HFFc6 (cell line): ENCODE measurements at places on chromosomes 7 and 10.

GRCh38 chr7:28621369-28621841 is 209.1 kb downstream of the CREB5 start:
- DNase-seq: no peak

- no peak for DNase-seq
These were observed 312.1 kb upstream of the MEOX2 start for GRCh38 chr7:15998617-15999016.

DNA sequence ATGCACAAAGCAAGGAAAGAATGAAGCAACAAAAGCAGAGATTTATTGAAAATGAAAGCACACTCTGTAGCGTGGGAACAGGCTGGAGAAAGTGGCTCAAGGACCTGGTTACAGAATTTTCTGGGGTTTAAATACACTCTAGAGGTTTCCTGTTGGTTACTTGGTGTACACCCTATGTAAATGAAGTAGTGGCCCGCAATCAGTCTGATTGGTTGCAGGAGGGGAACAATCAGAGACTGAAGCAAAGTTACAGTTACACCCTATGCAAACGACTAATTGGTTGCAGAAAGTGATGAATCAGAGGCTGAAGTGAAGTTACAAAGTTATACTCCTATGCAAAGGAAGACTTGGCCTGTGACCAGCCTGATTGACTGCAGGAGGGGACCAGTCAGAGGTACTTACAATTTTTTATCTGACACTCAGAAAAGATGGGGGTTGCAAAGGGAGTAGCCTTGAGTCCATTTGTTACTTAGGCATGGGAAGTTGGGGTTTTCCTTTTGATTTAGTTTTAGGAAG is 3.6 kb upstream of the MTPN start:
- peak; percentile 47 for DNase-seq

GRCh38 chr10:5506246-5506645 is 6.9 kb upstream of the CALML5 start:
- DNase-seq: no peak

DNA sequence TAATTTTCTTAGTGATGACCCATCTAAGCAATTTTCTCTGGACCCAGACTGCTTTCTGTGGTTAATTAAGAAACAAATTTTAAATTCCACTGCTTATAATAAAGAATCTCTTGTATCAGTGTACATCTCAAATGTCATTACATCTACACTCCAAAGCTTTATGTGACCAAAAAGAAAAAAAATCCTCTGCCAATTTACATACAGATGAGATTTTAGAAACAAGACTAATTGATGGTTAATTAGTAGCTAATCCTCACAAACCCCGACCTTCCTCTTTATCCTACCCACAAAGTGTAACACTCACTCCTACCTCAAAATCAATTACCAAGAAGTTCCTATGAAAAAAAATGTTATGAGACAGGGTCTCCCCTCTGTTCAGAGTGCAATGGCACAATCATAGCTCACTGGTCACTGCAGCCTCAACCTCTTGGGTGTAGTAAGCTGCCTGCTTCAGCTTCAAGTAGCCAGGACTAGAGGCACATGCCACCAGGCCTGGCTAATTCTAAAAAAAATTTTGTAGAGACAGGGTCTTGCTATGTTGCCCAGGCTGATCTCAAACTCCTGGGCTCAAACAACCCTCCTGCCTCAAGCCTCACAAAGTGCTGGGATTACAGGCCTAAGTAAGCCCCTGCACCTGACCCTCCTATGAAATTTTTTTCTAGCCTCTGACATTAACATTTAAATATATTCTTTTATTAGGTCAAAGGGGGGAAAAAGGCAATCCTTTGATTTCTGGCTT is 14.8 kb downstream of the KIF5B start:
- DNase-seq: no peak
